Endothelial cell of umbilical vein (primary cell): ENCODE measurements at places on chromosomes 13 and 19. TPM values are rescaled to one million over a fixed set of nuclear protein-coding genes. Genes with fewer than 3 reads are reported as not detected.

SLC7A9 gene
- not detected in 2 replicates for total RNA-seq

KLK14 gene
- not detected in 2 replicates for total RNA-seq

NANOS3 gene
- 3.4 and 4.4 TPM in 2 replicates for total RNA-seq

- DNase-seq: peak; percentile 93
Measured at GRCh38 chr13:31638577-31638976, 100.7 kb upstream of the RXFP2 start.

GFY gene
- not detected in 2 replicates for total RNA-seq

KLK12 gene
- total RNA-seq: not detected in 2 replicates

DNA sequence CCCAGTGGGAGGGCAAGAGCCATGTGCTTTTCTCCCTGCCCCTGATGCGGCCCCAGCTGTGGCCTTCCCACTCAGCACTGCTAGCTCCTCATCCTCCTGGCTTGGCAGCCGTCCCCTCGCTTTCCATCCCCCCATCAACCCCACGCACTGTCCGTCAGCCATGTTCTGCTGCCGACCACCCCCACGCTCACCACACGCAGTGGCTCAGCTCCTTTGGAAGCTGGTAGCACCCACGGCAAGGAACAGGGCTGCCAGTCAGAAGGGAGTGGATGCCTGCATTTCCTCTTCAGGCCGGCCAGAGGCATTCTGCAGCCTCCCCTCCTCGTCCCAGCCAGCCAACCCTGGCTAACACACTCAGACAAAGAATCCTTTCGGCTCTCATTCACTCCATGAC is 6.3 kb downstream of the CALM3 start:
- no peak for DNase-seq

GRCh38 chr19:5903056-5903623 is 450 bp downstream of the NDUFA11 start:
- DNase-seq: no peak

DNA sequence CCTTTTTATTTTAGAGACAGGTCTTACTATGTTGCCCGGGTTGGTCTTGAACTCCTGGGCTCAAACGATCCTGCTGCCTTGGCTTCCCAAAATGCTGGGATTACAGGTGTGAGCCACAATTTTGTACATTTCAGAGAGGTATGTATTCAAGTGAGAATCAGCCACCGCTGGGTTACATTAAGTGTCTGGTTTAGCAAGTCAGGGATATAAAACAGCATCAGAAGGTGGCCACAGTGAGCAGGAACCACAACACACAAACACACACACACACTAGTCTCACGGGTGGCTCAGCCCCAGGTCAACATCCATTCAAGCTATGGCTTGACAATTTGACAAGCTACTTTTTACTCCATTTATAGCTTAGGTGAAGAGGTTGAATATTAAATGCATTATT is 20.2 kb downstream of the KLK5 start:
- no peak for DNase-seq
